ENCODE measurements at places on chromosomes 16 and 17. TPM values are rescaled to one million over a fixed set of nuclear protein-coding genes. Genes with fewer than 3 reads are reported as not detected.

GRCh38 chr16:12330946-12331345, 354.4 kb downstream of the SNX29 start:
- DNase-seq: peak; percentile 69

DNA sequence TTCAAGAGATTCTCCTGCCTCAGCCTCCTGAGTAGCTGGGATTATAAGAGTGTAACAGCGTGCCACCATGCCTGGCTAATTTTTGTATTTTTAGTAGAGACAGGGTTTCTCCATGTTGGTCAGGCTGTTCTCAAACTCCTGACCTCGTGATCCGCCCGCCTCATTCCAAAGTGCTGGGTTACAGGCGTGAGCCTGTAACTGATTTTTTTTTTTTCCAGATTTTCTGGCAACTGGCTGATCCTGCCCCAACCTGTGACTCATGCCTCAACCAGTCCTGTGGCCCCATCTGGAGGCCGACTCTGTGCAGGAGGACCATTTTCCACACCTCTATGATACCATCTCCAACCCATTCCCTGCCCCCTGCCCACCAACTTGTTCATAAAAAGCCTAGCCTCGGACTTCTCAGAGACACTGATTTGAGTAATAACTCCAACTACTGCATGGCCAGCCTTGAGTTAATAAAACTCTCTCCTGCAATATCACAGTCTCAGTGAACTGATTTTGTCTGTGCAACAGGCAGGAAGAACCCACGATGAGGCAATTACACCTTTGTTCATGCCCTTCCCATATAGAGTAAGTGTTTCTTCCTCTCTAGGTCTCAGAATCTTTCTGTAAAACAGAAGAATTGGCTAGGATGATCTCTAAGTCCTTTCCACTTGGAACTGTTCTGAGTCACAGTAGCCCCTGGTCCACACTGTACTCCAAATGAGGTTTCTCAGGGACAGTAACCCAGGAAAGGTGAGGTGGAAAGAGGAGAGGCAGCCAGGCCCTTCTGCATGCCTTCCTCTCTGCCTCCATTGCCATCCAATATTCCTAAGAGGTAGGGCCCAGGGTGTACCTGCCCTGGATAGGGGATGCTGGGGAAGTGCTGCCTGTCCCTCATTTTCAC, 8.8 kb upstream of the CNOT1 start:
- DNase-seq: peak; percentile 21

DNA sequence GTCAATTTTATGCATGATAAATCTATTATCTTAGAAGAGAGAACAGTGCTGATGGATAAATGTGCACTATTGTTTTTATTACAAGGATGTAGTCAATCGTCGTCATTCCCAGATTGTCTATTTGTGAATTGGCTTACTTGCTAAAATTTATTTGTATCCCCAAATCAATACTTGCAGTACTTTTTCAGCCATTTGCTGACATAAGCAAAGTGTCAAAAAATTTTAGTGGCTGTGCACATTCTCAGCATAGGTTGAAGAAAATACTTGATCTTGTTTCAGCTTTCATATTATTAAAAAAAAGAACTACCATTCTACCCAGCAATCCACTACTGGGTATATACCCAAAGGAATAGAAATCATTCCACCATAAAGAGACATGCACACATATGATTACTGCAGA, 477.9 kb upstream of the CA10 start:
- DNase-seq: no peak

- DNase-seq: no peak
Observed at GRCh38 chr16:77246150-77246549, 46.9 kb downstream of the SYCE1L start.

- DNase-seq: peak; percentile 48
Observed at GRCh38 chr16:1333149-1333812, at the start of gene BAIAP3. TSS of gene BAIAP3 (plus strand) at chr16:1333645. CDS start at chr16:1338550, 4,905 bp downstream.

DNA sequence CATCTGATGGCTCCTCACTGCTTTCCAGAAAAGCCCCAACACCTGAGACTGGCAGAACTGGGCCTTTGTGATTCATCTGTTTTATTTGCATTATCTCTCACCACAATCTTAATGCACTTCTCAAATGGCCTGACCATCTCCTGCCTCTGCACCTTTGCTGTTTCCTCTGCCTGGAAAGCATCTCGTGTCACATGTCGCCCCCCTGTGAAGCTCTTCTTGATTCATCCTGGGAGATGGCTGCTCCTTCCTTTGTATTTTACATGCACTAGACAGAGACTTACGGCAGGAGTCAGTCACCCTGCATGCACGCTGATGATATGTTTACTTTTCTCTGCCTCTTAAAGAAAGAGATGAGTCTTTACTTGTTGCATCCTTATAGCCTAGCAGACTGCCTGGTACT, 30.0 kb downstream of the HNF1B start:
- DNase-seq: no peak

DNA sequence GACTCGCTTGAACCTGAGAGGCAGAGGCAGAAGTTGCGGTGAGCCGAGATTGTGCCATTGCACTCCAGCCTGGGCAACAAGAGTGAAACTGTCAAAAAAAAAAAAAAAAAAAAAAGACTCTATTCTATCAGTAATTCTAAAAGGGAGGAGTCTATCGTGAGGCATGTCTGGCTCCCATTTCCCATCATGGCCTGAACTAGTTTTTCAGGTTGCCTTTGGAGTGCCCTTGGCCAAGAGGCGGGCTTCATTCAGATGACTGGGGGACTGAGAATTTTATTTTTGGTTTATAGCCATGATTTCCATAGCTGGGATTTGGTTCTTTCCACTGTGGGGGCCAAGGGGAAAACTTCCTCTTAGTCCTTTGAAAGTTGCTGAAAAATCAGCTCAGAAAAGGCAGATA, 3.5 kb upstream of the SNX29 start:
- DNase-seq: no peak

DNA sequence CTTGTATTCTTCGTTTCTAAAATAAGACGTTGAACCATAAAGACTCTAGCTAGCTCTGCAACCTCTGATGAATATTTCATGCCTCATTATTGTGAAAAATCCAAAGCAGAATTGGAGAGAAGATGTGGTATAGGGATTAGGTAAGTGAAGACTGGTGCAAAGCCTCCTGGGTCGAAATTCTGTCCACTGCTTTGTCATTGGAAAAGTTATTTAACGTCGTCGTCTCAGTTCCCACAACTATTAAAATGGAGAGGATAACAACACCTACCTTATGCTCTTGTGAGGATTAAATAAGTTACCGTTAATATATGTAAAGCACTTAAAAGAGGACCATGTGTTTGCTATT, 1.4 kb upstream of the PRPSAP2 start:
- DNase-seq: no peak

DNA sequence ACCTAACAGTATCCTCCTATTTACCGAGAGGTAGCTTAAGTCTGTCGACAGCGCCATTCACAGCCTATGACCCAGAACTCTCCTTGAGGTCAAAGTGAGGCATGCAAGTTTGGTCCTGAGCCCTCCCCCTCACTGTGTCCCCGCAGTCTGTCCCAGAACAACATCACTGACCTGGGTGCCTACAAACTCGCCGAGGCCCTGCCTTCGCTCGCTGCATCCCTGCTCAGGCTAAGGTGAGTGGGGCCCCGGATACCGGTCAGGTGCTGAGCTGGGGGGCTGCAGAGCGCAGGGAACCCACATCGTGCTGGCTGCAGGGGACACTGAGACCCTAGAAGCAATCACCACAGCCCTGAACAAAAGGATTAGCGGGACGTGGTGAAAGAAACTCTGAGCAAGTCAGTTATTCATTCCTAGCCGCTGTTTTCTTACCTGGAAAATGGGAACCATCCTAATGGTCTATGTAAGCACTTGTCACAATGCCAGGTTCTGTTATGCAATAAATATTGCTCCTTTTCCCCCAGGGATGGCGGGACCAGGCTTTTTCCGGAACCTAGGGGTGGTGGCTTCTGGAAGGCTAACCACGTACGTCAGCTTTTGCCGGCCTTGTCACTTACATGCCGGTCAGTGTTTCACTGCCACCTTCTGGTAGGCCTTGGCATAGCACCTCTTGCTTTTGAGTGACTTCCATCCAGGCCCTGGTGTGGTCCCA, 23.8 kb downstream of the DEXI start:
- DNase-seq: peak; percentile 94

DNA sequence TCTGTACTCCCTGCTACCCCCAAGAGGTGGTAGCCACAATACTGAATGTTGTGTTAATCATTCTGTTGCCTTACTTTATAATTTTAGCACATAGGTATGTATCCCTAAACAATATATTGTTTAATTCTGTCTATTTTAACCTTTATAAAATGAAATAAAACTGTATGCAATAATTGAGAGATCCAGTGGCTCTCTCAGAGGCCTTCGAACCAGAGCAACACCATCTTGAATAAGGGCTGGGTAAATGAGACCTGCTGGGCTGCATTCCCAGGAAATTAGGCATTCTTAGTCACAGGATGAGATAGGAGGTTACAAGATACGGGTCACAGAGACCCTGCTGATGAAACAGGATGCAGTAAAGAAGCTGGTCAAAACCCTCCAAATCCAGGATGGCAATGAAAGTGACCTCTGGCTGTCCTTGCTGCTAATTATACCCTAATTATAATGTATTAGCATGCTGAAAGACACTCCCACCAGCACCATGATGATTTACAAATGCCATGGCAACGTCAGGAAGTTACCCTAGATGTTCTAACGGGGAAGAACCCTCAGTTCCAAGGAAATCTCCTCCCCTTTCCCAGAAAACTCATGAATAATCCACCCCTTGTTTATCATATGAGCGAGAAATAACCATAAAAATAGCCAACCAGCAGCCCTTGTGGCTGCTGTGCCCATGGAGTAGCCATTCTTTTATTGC, 2.0 kb upstream of the CANT1 start:
- DNase-seq: no peak

DNA sequence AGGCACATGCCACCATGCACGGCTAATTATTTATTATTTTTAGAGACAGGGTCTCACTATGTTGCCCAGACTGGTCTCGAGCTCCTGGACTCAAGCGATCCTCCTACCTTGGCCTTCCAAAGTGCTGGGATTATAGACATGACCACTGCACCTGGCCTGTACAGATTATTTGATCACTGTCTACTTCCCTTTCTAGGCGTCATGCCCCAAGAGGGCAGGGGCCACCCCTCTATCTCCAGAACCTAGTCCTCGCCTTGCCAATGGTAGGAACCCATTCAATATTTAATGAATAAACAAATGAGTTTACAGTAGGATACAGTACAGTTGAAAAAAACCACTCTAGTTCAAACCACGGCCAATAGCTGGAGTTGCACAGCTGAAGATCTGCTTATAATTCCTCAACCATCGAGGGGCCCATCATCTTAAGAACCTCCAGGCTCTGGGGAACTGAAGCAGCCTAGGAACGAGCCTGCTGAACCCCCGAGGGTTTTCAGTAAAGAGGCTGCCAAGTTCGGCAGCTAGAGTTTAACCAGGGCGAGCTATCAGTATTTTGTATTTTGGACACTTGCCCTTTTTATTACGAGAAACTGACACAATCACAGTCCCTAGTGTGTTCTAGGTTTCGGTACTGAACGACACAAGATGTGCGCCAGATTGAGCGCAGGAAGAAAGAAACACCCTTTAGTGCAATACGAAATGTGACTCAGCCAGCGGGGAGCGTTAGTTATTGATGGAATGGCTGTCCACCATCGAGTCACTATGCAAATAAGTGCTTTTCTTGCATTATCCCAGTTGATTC, 14.6 kb downstream of the ADCY9 start:
- peak; percentile 65 for DNase-seq

DNA sequence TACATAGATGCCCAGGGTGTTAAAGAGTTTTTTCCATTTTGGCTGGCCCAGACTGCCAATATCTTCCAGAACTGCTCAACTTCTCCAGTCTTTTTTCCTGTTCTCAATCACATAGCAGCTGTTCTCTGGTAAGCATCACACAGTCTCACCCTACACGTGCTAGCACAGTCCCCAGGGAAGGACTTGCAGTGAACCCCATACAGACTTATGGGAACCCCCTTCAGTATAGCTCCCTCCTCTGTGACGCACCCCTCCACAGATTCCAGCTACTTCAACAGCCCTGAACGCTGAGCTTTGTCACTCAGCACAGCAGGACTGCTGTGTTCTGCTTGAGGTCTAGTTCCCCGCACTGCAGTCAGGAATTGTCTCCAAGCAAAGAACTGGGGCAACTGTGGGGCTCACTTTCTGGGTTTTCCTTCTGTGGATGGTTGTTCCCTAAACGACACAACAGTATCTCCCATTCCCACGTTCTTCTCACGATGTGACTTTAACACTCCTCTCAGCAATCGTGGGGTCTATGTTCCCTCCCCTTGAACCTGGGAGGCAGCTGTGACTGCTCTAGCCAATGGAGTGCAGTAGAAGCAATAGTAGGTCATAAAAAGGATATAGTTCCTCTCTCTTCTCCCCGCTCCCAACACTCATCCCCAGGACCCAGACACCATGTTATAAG, 3.6 kb downstream of the MMP28 start:
- DNase-seq: no peak

DNA sequence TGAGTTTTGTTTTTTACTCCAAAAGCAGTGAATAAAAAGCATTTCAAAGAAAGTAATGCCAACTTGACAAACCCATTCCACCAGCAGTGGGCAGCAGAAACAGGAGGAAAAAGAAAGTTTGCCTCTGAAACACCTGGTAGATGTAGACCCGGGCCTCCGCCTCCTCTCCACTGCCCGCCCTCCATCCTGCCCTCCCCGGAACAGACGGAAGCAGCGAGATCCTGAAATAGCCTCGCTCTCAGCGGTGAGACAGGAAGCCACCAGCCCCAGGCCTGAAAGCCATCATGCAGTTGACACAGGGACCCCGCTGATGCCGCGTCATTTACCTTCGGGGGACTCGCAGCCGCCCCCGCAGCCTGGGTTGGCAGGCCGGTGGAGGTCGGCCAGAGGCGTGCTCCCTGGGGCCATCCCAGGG, 67.8 kb downstream of the C16orf78 start:
- DNase-seq: peak; percentile 29

GRCh38 chr17:39739885-39740356, 2.2 kb downstream of the GRB7 start:
- DNase-seq: peak; percentile 16

DNA sequence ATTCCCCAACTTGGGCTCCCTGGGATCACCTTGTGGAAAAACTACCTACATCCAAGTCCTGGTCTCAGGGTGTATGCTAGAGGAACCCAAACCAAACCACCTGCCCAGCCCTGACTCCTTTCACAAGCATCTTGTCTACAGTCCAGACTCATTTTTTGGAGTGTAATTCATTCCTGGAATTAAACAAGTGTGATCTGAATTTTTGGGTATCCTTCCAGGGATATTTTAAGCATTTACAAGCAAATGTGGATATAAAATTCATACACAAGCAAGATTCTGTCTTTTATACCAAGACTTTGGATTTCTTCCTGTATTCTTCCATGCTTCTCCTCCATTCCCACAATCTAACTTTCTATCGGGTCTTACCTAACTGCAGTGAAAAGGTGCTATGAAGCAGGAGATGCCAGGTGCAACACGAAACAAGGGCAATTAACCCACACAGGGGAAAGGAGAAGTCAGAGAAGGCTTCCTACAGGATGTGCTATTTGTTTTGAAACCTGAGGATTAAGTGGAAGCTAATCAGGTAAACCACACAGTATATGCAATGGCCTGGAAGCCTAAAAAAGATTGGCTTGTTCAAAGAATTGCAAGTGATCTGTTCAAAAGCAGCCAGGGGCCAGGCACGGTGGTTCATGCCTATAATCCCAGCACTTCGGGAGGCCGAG, 417.2 kb upstream of the C16orf82 start:
- DNase-seq: no peak

The TSPAN10 gene
- 0.24 TPM for total RNA-seq

The KRT222 gene
- total RNA-seq: 0.45 TPM

The C17orf78 gene
- not detected for total RNA-seq

The NOD2 gene
- 0.82 TPM for total RNA-seq

The PRKCB gene
- 3.6 TPM for total RNA-seq

The TEX19 gene
- total RNA-seq: not detected

The RBFOX1 gene
- 73.3 TPM for total RNA-seq

The CMTM3 gene
- total RNA-seq: 13.5 TPM

The CIBAR2 gene
- total RNA-seq: not detected

The MEOX1 gene
- total RNA-seq: 4.7 TPM

The ABCA9 gene
- 28.7 TPM for total RNA-seq

The RTN4RL1 gene
- 3.9 TPM for total RNA-seq
